ENCODE measurements at places on chromosomes 7 and 10.

- no peak for DNase-seq
Measured at GRCh38 chr10:61465901-61466632, 12.9 kb upstream of the TMEM26 start.

DNA sequence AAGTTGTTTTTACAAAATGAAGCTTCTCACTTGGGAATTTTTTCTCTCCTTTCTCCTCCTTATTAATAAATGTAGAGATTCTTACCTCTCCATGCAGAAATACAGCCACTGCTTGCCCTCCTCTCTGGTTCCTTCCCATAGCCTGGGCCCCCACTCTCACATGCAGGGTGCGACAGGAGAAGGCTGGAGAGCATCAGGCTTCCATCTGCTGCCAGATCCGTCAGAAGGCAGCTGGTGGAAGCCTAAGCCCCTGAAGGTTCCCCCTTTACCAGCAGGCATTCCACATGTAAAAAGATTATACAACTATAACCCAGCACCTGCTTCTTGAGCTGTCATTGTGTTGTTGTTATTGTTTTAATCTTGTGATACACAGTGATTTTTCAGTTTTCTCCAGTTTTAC, 314.2 kb downstream of the LHFPL3 start:
- DNase-seq: no peak

DNA sequence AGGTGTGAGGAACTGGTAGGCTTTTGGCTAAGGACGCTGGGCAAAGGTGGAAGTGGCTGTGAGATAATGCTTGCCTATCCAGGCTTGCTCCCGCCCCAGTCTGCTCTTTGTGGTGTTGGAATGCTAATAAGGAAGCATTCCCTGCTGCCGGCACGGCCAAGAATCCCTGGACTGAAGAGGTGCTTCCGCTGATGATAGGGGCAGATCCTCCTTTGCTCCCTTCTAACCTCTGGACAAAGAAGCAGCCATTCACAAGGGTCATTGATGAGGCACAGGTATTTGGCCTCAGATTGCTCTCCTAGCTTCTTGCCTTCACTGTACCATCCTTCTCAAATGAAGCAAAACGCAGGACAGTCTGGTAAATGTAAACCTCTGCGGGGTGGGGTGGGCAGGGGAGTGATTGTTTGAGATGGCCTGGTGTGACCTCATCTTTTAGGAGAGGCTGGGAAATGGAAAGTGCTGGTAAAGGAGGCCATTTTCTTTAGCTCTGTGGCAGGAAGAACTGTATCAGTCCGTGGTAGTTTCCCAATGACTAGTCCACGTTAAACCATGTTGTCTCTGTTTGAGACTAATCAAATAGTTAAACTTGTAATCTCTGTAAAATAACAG, 1.7 kb downstream of the PGAM1 start:
- DNase-seq: peak; percentile 56

GRCh38 chr7:128233471-128233870, 7.6 kb upstream of the LEP start:
- DNase-seq: no peak
